Hematopoietic multipotent progenitor cell treated with erythropoietin and hydrocortisone succinate and interleukin-3 and kit ligand, for 6 days (in vitro differentiated cells): ENCODE measurements at places on chromosomes 4 and X.

DNA sequence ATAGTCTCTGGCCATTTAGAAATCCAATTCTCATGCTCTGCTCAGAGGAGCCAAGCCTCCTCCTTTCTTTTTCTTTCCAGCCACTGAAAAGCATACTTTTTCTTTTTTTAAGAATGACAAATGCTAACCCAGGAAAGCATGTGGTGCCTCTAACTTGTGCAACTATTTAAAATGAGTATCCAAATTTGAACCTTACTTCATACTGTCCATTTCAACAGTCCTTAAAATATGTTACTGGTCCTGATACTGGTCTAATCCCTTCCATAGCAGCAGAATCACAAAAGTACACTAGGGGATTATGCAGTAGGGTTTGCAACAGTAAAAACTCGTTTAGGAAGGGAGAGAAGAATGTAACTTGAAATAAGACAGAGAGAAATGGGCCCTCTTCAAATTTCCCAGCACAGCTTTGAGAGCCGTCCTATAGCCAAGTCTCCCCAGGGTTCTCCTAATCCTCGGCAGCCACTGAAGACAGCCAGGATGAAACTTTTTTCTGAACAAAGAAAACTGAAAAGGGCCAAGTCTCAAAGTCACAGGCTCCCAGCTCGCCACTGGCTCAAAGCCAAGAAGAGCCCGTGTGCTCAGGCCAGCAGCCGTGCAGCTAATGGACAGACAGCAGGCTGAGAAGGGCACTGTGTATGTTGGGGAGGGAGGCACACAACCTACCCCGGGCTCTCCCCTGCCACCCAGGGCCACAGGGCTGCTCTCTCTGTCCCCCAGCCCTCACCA, 39.5 kb downstream of the GPC4 start:
- DNase-seq = no peak

DNA sequence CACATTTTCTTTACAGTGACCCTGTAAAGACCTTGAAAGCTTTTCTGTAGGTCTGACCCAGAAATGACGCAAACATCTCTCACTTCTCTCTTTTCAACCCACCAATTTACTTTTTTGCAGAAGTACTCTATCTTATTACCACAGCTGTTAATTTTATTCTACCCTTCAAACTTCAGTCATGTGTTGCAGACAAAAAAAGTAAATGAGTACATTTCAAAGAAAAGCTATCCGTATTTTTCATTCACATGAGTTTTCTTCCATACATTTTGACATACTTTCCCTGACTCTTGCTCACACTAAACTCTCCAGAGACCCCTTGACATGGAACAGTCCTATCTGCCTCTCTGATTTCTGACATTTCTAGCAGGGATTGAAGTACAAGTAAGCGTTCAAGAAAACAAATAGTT, 51.7 kb downstream of the SLC7A11 start:
- peak; percentile 68 for DNase-seq

- DNase-seq = no peak
Measured at GRCh38 chr4:131613086-131613823, 1535.8 kb upstream of the PCDH10 start.

DNA sequence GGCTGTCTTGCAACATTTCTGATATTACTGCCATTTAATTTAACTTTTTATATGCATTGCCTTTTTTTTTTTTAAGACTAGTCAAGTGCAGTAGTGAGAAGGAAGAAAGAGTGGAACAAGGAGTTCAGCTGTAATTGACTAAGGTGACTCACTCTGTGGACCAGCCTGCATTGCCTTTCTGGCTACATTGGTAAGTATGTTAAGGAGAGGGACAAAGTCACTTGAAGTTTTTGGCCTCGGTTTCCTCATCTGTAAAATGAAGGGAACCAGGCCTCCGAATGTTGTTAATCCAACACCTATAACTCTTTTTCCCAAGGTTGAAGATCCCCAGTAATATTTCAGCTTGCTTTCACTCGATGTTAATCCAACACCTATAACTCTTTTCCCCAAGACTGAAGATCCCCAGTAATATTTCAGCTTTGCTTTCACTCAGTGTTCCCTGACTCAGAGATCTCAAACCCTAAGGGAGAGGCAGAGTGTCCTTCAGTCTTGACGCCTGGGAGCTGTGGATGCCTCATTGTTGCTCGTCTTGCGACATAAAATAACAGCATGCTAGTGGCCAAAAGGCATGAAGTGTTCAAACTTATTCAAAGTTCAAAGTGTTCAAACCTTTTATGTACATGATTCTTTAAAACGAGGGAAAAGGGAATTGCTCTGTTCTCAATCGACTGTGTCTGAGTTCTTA, 102.0 kb downstream of the SORBS2 start:
- no peak for DNase-seq

DNA sequence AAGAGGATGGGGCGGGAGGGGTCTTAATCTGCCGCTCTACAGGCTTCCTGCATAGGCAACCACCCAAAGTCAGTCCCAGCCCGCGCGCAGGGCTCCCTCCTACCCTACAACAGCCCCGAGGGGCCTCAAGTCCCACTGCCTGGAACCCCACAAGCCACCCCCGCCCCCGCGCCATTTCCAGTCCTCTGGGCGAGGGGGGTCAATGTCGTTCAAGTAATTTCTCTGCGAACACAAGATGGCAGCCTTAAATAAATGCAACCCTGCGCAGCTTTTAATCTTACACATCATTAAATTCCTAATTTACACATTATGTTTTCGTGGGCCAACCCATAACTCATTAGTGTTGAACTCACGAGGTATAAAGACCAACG, 92.9 kb downstream of the BCOR start:
- DNase-seq = no peak

DNA sequence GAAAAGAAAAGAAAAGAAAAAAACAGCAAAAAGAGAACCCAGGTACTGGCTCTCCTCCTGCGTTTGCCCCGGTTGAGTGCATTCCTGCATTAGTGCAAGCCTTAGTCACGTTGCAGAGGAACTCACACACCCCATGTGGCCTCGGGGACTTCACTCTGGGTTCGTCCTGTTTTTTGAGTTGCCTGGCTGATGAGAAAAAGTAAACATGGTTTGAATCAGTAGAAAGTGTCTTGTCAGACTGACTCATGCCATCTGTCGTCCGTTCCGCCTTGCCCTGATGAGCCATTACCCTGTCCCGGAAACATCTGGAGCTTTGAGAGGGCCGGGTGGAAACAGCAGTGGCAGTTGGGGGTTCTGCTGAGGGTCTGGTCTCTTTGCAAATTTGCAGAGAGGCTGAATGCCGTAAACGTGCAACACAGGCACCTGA, 16.3 kb downstream of the CD99 start:
- DNase-seq = peak; percentile 86

DNA sequence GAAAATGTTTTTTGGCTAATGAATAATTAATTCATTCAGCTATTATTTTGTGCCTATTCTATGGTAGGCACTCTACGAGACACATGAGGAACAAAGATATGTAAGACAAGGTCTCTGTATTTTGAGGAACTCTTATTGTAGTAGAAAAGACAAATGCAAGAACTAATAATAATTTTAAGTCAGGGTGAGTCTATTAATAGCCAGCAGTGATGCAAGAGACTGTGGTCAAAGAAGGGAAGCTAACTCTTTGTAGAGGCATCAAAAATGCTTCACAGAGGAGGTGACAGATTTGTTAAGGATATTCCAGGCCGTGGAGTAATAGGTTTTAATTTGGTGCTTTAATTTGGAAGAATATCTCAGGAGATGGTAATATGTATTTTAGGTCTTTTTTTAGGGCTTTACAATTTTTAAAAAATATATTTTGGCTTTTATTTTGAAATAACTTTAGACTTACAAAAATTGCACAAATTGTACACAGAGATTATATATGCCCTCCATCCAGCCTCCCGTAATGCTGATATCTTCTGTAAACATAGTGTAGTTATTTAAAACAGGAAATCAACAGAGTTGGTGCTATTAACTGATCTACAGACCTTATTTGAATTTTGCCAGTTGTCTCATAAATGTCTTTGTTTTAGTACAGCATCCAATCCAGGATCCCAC, 48.1 kb downstream of the DCLK2 start:
- peak; percentile 7 for DNase-seq

DNA sequence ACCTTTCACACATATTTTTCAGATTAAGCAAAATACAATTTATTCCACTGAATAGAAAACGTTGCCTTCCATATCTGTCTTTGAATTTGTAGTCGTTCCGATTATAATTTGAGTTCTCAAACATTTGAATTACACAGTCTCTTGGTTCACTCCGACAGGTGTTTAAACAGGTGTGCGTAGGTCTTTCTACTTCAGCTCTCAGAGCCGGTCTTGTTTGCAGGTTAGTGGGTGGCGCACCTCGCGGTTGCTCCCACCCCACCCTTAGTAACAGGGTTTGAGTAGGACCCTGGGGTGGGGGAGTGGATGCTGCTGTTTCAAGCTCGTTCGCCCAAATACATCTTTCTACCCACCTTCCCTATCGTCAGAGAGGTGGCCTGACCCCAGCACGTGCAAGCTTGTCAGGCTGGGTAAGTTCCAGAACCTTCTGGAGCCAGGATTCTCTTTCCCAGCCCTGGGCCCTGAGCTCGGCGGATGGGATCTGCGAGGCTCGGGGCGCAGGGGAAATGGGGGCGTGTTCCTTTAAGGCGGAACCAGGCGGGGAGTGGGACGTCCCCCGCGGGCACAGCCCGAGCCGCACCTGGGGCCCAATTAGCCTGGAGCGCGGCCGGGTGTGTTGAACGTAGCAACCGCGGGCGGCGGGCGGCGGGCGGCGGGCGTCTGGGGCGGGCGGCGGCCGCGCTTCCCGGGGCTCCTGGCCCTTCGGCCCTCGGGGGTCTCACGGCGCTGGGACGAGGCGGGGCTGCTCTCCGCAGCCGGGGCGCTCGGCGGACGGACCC, at the start of gene FAM149A:
Gene FAM149A, plus strand, starts transcription at position 591 of the 776 bp plus-strand sequence.
- peak; percentile 33 for DNase-seq

- no peak for DNase-seq
Measured at GRCh38 chr4:37631551-37631950, 54.6 kb downstream of the RELL1 start.

DNA sequence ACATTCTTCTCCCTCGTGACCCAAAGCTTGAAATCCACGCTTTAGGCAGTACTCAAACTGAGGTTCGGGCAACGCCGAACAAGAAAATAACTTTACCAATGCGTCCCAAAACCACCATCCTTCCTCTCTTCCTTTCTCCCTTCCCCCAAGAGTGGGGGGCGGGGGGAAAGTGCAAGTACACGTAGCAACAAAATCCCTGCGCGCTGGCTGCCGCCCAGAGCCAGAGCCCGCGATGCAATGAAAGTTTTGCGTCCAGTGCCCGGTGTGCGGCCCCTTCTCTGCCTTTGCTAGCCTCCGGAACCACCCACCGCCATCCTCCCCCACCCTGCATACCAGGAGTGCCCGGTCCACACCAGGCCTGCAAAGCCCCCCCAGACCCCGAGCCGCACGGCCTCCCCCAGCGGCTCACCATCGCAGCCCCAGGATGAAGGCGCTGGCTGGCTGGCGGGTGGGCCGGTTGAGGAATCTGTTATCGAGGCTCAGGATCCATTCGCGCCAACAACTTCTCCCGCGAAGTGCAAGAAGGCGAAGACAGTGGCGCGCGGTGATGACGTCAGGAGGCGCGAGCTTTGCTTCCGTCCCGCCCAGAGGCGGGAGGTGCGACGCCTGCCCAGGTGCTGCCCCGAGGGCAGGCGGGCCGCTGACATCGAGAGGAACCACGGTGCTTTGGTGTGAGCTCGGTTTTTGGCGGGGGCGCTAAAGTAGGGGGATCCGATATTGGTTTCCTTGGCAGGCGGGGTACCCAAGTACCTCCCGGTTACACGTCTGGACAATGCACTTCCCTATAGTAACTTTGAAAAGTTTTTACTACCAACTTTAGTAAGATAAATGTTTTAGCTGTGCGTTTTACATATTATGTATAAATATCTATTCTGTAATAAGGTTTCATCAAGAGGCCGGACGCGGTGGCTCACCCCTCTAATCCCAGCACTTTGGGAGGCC, at the start of gene RFC1:
Gene RFC1, minus strand, starts transcription at position 533 of the 942 bp plus-strand sequence. Its CDS starts 121 bp downstream, at position 412.
- peak; percentile 96 for DNase-seq

DNA sequence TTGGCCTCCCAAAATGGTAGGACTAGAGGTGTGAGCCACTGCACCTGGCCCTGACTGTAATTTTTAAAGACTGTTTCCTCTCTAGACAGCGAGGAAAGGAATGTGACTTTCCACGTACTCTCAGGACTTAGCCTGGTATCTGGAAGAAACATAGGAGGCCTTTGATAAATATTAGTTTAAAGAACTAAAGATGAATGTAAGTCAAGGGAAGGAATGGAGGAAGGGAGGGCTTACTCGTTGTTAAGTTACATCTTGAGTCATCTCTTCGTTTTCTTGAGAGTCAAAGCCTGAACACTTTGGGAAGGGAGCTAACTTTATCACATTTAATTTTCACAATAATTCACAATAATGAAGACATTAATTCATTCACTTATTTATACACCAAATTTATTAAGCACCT, 7.2 kb upstream of the LNX1 start:
- no peak for DNase-seq

- peak; percentile 62 for DNase-seq
Measured at GRCh38 chrX:15242899-15243555, 26.9 kb downstream of the ASB9 start.

GRCh38 chr4:32460972-32461371, 1740.8 kb downstream of the PCDH7 start:
- no peak for DNase-seq

DNA sequence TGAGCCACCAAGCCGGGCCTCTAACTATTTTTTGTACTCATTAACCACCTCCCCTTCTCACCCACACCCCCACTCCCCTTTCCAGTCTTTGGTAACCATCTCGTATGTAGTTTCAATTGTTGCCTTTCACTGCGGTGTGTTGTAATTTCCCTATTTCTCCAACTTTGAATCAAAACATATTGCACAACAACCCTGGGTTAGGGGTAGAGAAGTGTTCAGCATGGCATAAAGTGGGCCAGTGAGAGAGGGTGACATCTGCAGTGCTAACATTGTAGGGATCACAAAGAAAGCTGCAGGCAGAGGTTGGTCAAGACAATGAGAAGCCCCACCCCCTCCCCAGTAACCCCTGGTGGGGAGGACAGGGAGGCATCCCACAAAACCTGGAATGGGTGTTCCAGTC, 92.7 kb downstream of the SPATA18 start:
- DNase-seq = peak; percentile 16

- DNase-seq = no peak
Measured at GRCh38 chr4:38128478-38129459, 168.6 kb downstream of the PTTG2 start.

GRCh38 chr4:7487998-7488671, 53.4 kb upstream of the PSAPL1 start:
- no peak for DNase-seq

DNA sequence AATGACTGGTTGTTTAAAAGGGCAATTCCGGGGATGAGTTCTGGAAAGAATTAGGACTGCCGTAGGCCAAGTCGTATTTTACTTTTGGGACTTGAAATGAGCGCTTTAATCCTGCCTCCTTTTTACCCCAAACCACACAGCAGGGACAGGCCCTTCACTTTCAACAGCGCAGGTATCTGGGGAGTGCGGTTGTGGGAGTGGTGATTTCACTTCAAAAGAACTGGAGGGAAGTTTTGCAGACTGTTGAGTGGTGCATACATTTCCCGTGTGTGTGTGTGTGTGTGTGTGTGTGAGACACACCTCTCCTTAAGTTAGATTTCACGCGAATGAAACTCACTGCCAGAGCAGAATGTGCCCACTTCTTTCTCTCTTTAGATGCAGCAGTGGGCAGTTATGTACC, 2.8 kb downstream of the NHS start:
- DNase-seq = no peak

GRCh38 chr4:46793036-46793435, 116.0 kb downstream of the COX7B2 start:
- no peak for DNase-seq
